ENCODE measurements at places on chromosomes 2 and 18.

DNA sequence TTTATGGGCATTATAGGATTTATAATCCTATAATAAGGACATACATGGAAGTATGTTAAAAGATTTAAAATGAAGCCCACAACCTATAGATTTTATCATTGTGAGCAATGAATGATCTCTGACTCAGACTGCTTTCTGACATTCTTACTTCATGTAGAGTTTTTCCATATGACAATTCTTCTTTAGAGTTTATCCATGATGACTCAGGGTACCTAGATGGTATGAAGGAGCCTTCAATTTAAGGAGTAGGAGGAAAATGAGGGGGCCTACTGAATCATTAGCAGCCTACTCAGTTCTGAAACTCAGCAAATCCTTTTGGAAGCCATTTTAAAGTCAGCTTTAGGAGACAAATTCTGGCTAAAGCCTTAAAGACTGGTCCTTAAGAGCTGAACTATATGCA is 10.4 kb downstream of the PELI1 start:
- peak overlapping the region; percentile 80 for H3K27ac ChIP-seq
- no peak overlapping the region for H3K4me3 ChIP-seq
- peaks cover 43% of the 10 kb centered on the region for H3K36me3 ChIP-seq
- no peaks in the 10 kb centered on the region for H3K27me3 ChIP-seq
- peaks cover 80% of the 10 kb centered on the region for H3K4me1 ChIP-seq
- DNase-seq, result no peak

- no peak for DNase-seq
- peaks cover 15% of the 10 kb centered on the region for H3K27me3 ChIP-seq
- H3K4me3 ChIP-seq, result no peak overlapping the region
- no peak overlapping the region for H3K27ac ChIP-seq
- peaks cover 7% of the 10 kb centered on the region for H3K4me1 ChIP-seq
These were observed 4.8 kb downstream of the CHRND start for GRCh38 chr2:232530626-232531260.

- no peaks in the 10 kb centered on the region for H3K36me3 ChIP-seq
- peaks cover 13% of the 10 kb centered on the region for H3K27me3 ChIP-seq
- no peak for DNase-seq
- H3K4me3 ChIP-seq, result no peak overlapping the region
- H3K4me1 ChIP-seq, result peaks cover 6% of the 10 kb centered on the region
These were observed 92.7 kb downstream of the MRO start for GRCh38 chr18:50726960-50727589.

- H3K4me1 ChIP-seq, result no peaks in the 10 kb centered on the region
- no peak overlapping the region for H3K4me3 ChIP-seq
- H3K27me3 ChIP-seq, result no peaks in the 10 kb centered on the region
- no peak overlapping the region for H3K27ac ChIP-seq
These were observed 54.3 kb upstream of the TSPYL6 start for GRCh38 chr2:54310311-54310710.

GRCh38 chr2:216221811-216222210 is 112.7 kb downstream of the XRCC5 start:
- H3K4me1 ChIP-seq, result peaks cover 37% of the 10 kb centered on the region
- H3K27ac ChIP-seq, result no peak overlapping the region
- peaks cover 11% of the 10 kb centered on the region for H3K36me3 ChIP-seq
- no peak overlapping the region for H3K4me3 ChIP-seq

GRCh38 chr18:41587976-41588375 is 367.1 kb upstream of the PIK3C3 start:
- H3K27me3 ChIP-seq, result no peaks in the 10 kb centered on the region
- no peak overlapping the region for H3K27ac ChIP-seq
- H3K4me1 ChIP-seq, result no peaks in the 10 kb centered on the region

GRCh38 chr2:134441153-134441863 is 187.4 kb downstream of the MGAT5 start:
- no peaks in the 10 kb centered on the region for H3K36me3 ChIP-seq
- H3K27ac ChIP-seq, result no peak overlapping the region
- H3K4me1 ChIP-seq, result no peaks in the 10 kb centered on the region
- H3K27me3 ChIP-seq, result no peaks in the 10 kb centered on the region
- H3K4me3 ChIP-seq, result no peak overlapping the region

GRCh38 chr2:168062936-168063335 is 184.5 kb downstream of the STK39 start:
- no peaks in the 10 kb centered on the region for H3K4me1 ChIP-seq
- DNase-seq, result no peak
- peaks cover 34% of the 10 kb centered on the region for H3K36me3 ChIP-seq
- H3K4me3 ChIP-seq, result no peak overlapping the region

DNA sequence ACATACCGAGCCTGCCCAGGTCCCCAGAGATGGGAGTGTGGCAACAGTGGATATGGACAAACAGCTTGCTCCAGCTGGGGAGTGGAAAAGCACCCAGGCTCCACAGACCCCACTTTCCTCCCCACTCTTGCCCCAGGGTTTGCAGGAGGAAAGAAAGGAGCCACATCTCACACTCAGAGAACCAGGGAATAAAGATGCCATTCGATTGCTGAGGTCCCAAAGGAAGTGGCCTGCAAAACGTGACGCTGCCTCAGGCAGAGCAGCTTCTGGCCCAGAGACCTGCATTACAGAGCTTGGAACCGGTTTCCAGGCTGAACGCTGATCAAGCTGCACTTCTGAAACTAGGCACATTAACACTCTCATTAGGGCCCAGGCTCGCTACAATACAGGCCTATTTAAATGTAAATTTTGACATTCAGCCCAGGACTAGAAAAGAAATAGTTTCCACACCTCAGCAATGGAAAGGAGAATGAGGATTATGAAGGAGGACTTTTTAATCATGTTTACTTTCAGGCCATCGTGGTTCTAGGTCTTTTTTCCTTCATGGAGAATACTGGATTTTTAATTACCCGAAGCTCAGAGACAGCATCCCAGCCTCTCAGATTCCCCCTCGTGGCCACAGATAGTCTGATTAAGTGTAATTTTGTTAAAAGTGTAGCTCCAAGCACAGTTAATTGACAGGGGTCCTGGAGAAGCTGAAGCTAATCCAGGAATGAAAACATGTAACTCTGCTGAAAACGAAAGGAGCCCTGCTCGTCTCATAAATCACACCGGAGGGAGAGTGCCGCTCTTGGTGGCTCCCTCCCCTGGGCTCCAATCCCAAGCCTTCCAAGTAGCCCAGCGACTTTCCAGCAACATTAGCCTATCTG is 221.3 kb upstream of the RAB6C start:
- DNase-seq, result no peak
- H3K4me1 ChIP-seq, result no peaks in the 10 kb centered on the region
- no peaks in the 10 kb centered on the region for H3K36me3 ChIP-seq
- H3K4me3 ChIP-seq, result peak overlapping the region; percentile 35

GRCh38 chr2:179181002-179181401 is 83.6 kb downstream of the SESTD1 start:
- no peaks in the 10 kb centered on the region for H3K4me1 ChIP-seq
- no peaks in the 10 kb centered on the region for H3K27me3 ChIP-seq
- DNase-seq, result no peak
- H3K27ac ChIP-seq, result no peak overlapping the region
- H3K4me3 ChIP-seq, result no peak overlapping the region

- H3K27me3 ChIP-seq, result no peaks in the 10 kb centered on the region
- H3K36me3 ChIP-seq, result peaks cover 45% of the 10 kb centered on the region
- peaks cover 5% of the 10 kb centered on the region for H3K4me1 ChIP-seq
- H3K4me3 ChIP-seq, result no peak overlapping the region
- no peak overlapping the region for H3K27ac ChIP-seq
These were observed 174.6 kb downstream of the SRBD1 start for GRCh38 chr2:45436456-45436855.

- DNase-seq, result no peak
- no peak overlapping the region for H3K27ac ChIP-seq
- H3K4me1 ChIP-seq, result peaks cover 13% of the 10 kb centered on the region
- H3K36me3 ChIP-seq, result peaks cover 54% of the 10 kb centered on the region
- H3K4me3 ChIP-seq, result no peak overlapping the region
These were observed 92.0 kb downstream of the PMS1 start for GRCh38 chr2:189876271-189876670.

GRCh38 chr2:149650006-149650405 is 62.4 kb upstream of the MMADHC start:
- no peak overlapping the region for H3K27ac ChIP-seq
- H3K4me1 ChIP-seq, result no peaks in the 10 kb centered on the region
- H3K36me3 ChIP-seq, result no peaks in the 10 kb centered on the region
- peaks cover 9% of the 10 kb centered on the region for H3K27me3 ChIP-seq

DNA sequence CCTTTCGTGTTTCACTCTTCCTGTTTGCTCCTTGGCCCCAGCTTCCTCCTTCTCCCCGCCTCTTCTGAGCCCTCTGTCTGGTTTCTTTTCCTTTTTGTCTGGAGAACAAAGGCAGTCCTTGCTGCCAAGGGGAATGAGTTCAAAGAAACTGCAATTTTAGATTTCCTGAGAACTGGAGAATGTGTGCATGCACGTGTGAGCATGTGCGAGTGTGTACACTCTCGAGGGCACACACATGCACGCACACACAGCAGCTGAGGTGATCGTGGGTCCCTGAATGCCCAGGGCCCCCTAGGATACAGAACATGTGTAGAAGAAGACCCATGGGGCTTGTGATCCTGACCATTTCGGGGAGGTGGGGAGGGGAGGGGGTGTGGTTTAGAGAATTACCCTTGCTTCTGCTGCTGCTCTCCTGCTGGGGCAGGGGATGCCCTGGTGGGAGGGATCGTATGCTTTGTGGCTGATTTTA is 151.8 kb downstream of the DYSF start:
- DNase-seq, result no peak
- peak overlapping the region; percentile 62 for H3K27ac ChIP-seq
- peaks cover 16% of the 10 kb centered on the region for H3K27me3 ChIP-seq
- H3K4me1 ChIP-seq, result peaks cover 9% of the 10 kb centered on the region
- H3K36me3 ChIP-seq, result no peaks in the 10 kb centered on the region
- H3K4me3 ChIP-seq, result no peak overlapping the region

- no peak overlapping the region for H3K4me3 ChIP-seq
- peaks cover 13% of the 10 kb centered on the region for H3K36me3 ChIP-seq
- peak; percentile 3 for DNase-seq
- H3K27ac ChIP-seq, result no peak overlapping the region
- H3K4me1 ChIP-seq, result peaks cover 11% of the 10 kb centered on the region
These were observed 34.2 kb downstream of the MRPS9 start for GRCh38 chr2:105072039-105072438.

DNA sequence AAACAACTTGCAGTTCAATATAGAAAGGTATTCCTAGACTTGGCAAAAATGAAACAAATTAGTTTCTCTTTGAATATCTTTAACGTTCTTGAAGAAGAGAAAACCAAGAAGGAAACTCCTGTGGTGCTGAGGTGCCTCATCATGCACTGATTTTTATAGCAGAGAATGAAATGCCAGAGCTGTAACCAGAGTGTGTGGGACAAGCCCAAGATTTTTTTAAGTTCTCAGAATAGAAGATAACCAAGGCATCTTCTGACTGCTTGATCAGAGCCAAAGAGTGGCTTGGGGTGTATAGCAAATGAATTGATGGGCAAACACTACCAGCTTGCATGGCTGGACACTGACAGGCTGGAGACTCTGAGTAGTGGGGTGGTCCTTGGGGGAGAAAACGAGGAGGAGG is 7.9 kb downstream of the FHOD3 start:
- no peak overlapping the region for H3K27ac ChIP-seq
- H3K4me3 ChIP-seq, result no peak overlapping the region
- H3K27me3 ChIP-seq, result peaks cover 50% of the 10 kb centered on the region
- no peaks in the 10 kb centered on the region for H3K36me3 ChIP-seq
- no peaks in the 10 kb centered on the region for H3K4me1 ChIP-seq

- H3K27me3 ChIP-seq, result peaks cover 47% of the 10 kb centered on the region
- H3K4me3 ChIP-seq, result peak within 1 kb of the TSS; percentile 71
- no peaks in the 10 kb centered on the region for H3K36me3 ChIP-seq
These were observed at the start of gene ADRA2B for GRCh38 chr2:96116424-96116878. TSS of gene ADRA2B (minus strand) at chr2:96116571. CDS start at chr2:96116149, 422 bp downstream.
